ENCODE measurements at places on chromosomes 2 and 18.

DNA sequence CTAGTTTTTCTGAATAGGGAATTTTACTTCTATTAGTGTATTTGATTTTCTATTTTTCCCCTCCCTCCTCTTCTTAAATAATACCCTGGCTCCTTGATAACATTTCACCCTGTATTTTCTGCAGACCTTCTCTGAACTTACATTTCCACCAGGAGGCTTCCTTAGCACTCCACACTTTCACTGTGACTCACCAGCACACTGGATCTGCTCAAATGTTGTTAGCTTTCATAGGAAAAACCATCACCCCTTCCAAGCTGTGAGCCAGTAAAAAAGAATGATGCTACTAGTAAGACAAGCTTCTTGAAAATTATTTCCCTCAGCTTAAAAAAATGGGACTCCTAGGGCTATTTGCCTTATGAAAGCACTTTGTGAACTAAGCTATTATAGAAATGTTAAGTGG lies 16.1 kb downstream of the SUPT7L start:
- DNase-seq: no peak

GRCh38 chr2:152609699-152610098 lies 107.6 kb downstream of the PRPF40A start:
- DNase-seq: no peak

- DNase-seq: no peak
Measured at GRCh38 chr2:46383784-46384456, 86.7 kb downstream of the EPAS1 start.

- DNase-seq: no peak
Measured at GRCh38 chr2:33108483-33109443, 162.0 kb downstream of the LTBP1 start.

Data from urothelium cell line (cell line).